Esophagus squamous epithelium (tissue), 5 donors: ENCODE measurements at places on chromosomes 3 and 15.

GRCh38 chr3:73706771-73707170 is 82.0 kb upstream of the PDZRN3 start:
- DNase-seq, result no peak

- DNase-seq, result no peak
Observed at GRCh38 chr3:54374214-54374852, 252.0 kb downstream of the CACNA2D3 start.

DNA sequence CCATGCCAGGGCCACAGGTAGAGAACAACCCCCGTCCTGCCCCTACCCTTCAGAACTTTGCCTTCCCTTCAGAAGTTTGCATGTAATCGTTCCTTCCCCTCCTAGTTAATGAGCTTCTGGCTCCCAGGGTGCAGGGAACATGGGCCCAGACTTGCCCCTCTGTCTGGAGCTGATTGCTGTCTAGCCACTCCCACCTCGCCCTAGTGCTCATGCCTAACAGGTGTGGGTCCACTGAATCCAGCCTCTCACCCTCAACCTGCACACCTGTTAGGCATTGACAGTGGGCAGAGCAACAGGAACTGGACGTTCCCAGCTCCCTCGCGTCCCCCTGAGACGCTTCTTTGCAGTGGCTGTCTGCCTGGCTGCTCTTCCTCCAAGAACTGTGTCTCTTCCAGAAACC is 40.3 kb downstream of the WNT5A start:
- no peak for DNase-seq

- DNase-seq, result no peak
Observed at GRCh38 chr3:143974271-143975238, 2.9 kb downstream of the DIPK2A start.

GRCh38 chr3:111303760-111304159 is 232.1 kb downstream of the NECTIN3 start:
- no peak for DNase-seq

DNA sequence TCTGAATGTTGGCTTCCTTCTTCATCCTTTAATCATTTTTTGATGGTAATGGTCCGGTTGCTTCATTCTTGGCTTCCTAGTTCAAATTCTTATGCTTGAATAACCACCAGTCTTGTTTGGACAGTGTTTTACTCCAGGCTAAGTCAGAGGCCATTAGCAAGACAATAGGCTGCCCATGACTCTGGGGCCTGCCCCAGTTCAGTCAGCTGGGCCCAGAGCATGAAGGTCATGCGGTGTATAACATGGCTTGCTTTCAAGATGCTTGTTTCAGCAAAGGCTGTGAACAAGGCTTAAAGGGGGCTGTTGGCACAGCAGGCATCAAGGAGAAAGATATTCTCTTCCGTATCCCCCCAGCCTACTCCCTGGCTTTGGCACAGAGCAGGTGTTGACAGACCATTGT is 13.7 kb downstream of the TM4SF18 start:
- no peak for DNase-seq

DNA sequence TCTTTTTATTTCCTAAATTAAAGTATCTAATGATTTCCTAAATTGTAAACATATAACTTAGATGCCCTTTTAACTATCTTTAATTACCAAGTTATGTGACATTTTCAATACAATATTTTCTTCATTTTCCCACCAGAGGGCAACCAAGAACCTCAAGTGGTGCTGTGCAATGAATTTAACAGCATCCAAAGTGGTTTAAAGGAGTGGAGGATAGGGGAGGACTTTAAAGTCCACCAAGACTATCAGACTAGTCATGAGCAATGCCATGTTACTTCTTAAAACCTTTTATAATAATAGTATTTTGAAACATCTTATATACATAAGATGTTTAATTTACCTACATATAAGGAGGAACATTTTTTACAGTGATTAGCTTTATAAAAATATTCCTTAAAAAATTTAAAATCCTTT is 74.4 kb downstream of the DLG1 start:
- no peak for DNase-seq

DNA sequence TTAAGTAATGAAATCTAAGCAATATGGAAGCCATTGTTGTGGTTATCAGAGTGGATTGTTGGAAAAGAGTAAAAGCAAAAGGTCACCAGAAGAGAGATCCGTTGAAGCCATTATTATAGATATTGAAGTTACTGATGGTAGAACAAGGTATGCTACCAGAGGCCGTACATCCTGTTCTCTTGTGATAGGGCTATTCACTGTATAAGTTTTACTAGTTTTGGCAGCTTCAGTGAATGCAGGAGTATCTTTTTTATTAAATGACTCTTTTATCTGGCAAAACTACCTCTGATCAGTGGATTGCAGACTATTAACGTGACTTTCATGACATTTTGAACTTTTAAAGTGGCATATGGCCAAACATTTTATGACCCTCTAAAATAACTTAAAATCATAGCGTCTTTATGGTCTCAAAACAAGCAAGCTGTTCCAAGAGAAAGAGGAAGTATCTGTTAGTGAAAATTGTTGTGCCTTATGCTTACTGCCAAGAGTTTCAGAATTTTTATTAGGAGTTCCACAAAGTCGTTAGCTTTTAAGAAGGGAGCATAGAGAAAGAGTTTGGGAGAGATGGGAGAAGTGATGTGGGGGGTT is 102.9 kb downstream of the LRRC49 start:
- no peak for DNase-seq

DNA sequence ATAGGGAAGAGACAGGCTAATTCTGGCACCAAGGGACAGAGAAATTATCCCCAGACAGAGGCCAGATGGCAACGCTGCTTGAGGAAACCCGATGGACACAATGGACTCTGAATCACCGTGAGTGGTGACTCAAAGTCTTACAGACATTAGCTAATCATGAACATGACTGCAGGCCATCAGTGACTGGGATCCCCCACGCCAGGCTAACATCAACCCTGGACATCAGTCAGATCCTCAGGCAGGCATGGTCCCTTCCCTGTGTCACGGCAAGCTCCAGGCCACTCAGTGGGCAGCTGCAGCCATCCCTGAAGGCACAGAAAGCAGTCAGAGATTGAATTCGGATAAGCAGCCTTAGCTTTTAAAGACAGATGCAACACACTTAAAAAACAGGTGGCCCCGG is 23.8 kb upstream of the OXTR start:
- DNase-seq, result no peak

DNA sequence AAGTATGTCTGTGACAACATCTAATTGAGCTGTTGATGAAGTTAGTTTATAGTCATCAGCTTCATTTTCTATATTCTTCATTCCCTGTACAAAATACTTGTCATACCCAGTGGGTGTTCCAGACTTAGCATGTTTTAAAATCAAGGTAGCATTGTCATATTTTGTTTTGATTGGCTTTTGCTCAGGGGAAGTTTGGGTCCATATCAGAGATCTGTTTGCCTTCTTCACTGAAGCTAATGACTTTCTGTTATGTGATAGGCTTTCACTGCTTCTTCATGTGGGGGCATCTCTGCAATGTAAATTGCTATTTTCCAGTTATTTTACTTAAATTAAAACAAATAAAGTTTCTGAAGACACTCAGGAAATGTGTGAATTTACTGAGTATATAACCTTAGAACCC is 15.1 kb downstream of the GLCE start:
- DNase-seq, result no peak

DNA sequence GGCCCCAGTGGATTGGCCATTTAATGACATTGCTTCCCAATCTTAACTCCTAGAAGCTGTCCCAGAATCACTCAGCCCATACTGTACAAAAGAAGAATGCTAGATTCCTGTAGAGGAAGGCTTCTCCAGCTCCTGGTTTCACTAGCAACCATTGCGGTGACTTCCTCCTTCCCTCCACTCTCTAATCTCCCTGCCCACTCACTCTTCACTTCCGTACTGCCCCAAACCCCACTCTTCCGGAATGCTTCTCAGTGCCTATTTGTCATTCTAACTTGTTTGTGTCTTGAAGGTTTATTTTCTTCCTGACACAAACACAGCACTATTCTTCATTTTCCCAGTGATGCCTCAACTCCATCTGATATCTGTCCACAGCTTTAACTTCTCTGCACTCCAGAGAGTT is 97.1 kb upstream of the SPATA16 start:
- no peak for DNase-seq

DNA sequence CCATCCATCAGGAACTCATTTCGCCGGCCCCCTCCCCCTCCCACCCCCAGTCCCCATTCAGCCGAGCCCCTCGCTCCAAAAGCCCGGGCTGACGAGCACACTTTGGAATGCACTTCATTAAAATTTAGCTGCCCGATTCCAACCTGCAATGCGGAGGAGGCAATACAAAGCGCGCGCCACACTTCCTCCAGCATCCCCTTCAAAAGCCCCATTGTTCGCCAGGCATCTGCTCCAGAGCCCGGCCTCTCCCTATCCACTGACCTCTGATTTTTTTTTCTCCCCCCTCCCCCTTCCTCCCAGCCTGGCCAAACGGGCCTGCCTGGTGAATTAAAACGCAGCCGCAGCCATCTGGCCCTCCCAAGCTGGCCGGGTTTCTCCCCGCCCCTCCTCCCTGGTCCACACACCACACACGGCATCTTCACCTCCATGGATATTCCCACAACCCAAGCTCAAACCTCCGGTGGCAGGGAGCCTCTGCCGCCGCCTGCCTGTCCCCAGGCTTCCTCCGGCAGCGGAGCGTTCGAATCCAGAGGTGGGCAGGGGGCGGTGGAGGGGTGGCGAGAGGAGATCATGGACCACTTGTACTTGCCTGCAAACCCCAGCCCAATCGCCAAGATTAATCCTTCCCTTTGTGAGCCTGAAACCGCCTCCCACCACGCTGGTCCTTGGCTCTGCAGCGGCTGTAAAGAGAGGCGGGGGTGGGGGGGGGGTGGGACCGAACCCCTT is 441.3 kb downstream of the MAGI1 start:
- DNase-seq, result no peak

GRCh38 chr3:14539742-14540491 is at the start of gene GRIP2:
Gene GRIP2, minus strand, starts transcription at chr3:14540342. Its CDS starts 34 bp downstream, at chr3:14540308.
- no peak for DNase-seq

- DNase-seq, result no peak
Observed at GRCh38 chr3:190826018-190826417, 36.5 kb downstream of the GMNC start.

- no peak for DNase-seq
Observed at GRCh38 chr3:123165163-123165562, 36.6 kb upstream of the SEC22A start.

GRCh38 chr3:71640331-71640983 is 56.9 kb upstream of the FOXP1 start:
- no peak for DNase-seq

DNA sequence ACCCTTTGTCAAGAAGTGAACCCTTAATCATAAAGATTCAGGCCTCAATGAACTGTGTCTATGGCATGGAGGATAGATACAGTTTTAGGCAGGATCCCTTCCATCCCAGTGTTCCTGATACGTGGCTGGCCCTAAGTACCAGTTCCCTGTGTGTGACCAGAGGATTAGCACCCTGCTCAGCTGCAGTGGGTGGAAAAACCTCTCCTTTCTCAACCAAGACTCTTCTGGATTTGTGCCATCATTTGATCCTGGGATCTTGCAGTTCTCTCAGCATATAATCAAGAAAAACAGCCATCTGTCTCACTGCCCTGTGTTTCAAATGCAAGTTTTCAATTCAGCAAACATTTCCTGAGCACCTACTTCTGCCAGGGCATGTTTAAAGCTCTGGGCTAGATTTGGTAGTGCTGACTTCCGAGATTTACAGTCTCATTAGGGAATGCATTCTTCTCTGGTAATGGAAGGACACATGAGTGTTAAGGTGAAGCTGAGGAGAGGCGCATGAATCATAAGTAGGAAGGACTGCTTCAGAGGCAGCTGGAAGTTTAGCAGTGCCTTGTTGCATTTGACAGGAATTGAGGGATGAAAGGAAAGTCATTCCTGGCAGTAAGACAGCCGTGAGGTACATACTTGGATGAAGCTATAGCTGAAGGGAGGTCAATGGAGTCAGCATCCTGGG is 388.3 kb downstream of the MFSD1 start:
- no peak for DNase-seq

GRCh38 chr15:50418041-50418583 is 6.1 kb upstream of the USP8 start:
- no peak for DNase-seq

- DNase-seq, result no peak
Observed at GRCh38 chr3:170044795-170045244, 7.0 kb downstream of the GPR160 start.

- no peak for DNase-seq
Observed at GRCh38 chr15:100005013-100005412, 271.8 kb upstream of the LYSMD4 start.

- no peak for DNase-seq
Observed at GRCh38 chr3:31760654-31761053, 220.4 kb downstream of the OSBPL10 start.

- no peak for DNase-seq
Observed at GRCh38 chr15:48954538-48954937, 9.2 kb downstream of the SHC4 start.

DNA sequence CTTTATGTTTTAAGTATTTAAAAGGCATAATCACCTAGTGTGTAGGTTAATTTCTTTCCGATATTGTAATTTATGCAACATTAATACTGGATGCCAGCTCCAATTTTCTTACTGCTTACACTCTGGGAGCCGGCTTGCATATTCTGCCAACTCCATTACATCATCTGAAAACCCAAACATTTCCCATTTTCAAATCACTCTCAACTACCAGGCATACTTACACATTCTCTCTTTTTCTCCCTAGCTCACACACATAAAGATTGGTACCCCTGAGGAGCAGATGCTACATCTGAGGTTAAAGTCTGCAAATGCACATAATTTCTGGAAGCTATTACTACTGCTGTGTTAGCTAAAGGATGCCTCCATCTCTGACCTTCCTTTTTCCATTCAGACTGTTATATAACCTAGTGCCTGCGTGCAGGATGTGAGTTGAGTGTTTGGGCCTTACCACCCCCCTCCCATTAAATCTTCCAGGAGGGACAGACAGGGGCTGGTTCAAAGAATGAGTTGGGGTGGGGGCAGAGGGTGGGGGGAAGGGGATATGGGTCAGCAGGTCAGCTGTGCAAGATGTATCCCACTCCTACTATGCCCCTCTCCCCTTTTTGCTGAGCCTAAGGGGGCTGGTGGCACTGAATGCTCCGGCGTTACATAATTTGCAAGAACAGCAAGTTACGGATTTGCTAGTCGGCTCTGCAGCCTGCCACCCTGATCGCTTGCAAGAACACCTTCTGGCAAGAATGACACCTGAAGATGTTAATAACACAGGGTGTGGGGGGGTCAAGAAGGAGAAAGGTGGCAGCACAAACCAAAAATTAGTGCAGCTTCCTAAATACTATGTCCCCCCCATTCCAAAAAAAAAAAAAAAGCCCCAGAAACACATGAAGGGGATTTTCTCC is 2.5 kb downstream of the RORA start:
- no peak for DNase-seq
